Gastroesophageal sphincter (tissue), 4 donors: ENCODE measurements at places on chromosomes 7 and 10. TPM values are rescaled to one million over a fixed set of nuclear protein-coding genes. Genes with fewer than 3 reads are reported as not detected.
A peak's percentile ranks its signal among the peaks of the same experiment; 100 is the strongest.

SH3PXD2A gene
- total RNA-seq = 39.5 TPM

DNA sequence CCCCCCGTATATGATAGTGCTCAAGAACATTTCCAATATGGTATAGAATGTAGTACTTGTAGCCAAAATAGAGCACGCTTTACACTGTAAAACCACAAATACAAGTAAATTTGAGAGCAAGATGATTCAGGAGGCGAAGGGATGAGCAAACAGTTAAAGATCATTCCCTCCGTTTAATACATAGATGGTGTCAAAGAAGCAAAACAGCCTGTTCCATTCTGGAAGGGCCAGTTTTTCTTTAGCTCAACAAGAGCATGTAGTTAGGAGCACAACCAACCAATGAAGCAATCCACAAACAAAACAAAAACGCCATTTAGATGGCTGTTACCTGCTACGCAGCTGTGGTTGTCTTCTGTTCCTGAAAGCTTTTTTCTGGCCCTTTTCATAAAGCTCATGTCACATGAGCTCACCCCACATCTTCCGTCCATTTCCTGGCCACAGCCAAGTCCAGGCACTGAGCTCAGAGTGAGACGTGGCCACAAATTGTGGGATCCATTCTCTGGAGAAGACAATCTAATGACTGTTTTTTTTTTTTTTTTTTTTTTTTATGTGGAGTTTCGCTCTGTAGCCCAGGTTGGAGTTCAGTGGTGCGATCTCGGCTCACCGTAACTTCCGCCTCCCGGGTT lies 185.6 kb downstream of the FANK1 start:
- no peak for ATAC-seq

DNA sequence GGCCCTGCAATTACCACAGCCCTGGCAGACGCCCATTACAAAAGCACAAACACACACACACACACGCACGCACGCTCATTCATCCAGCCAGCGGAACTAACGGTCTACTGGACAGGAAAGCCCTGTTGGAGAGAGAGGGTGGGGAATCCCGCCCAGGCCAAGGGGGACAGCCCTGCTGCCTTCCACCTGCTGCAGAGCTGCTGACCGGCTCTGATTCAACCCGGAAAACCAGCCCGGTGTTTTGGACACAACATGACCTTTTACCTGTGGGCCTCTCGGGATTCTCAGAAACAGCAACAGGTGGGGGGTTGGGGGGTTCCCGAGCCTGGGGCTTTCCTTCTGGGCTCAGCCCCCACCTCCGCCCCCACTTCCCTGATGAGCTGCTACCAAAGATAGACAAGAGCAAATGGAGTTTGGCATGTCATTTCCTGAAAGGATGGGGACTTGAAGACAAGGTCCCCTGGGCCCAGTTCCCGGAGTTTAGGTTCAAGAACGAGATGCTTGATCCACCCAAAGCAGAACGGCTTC lies 18.5 kb upstream of the SERPINE1 start:
- ATAC-seq = peak; percentile 75

CALML3 gene
- total RNA-seq = not detected
